Colonic mucosa (tissue), 4 donors: ENCODE measurements at places on chromosomes 7 and 10. TPM values are rescaled to one million over a fixed set of nuclear protein-coding genes. Genes with fewer than 3 reads are reported as not detected.

DNA sequence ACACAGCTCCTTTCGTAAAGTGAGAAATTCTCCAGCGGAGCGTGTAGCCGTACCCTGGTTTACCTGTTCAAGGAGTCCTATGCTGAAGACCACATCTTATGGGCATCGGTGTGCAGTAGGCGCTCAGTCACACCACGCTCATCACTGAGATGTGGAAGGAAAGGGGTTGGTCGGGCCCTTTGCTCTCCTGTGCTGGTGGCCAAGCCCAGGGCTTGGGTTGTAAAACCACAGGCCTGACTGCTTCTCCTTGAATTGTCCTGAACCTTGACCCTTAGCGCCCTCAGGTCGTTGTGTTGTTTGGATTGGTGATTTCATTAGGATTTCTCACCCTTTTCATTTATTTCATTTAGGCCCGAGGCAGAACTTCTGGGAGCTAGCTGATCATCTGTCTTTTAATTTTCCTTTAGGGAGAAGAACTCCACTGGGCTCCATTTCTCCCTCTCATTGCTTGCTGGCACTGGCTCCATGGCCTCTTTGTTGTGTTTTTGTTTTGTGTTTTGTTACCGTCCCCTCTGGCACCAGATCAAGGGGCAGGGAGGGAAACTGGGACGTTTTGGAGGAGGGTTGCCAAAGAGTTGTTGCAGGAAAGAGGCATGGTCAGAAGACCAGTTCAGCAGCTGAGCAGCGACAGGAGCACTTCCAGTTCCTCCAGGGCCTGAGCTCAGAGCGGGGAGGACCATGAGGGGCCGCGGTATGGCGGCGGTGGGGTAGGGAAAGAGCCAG, 511.4 kb upstream of the GALNT17 start:
- no peaks in the 10 kb centered on the region for H3K36me3 ChIP-seq
- no peak overlapping the region for H3K27ac ChIP-seq
- H3K4me1 ChIP-seq = peaks cover 4% of the 10 kb centered on the region
- no peak overlapping the region for H3K4me3 ChIP-seq
- no peaks in the 10 kb centered on the region for H3K27me3 ChIP-seq
- DNase-seq = no peak

DNA sequence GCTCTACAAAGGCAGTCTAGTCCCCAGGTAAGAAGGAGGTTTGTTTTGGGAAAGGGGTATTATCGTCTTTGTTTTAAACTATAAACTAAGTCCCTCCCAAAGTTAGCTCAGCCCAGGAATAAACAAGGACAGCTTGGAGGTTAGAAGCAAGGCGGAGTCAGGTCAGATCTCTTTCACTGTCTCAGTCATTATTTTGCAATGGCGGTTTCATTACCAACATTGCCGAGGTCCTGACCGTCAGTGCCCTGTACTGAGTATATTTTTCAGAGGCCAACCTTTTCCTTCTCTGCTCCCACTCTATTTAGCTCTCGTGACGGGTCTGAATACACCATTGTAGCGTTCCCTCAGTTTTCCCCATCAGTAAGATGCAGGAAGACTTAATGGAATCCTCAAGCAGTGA, 184.5 kb downstream of the PRKCQ start:
- no peaks in the 10 kb centered on the region for H3K27me3 ChIP-seq
- no peak for DNase-seq
- H3K27ac ChIP-seq = no peak overlapping the region
- peaks cover 3% of the 10 kb centered on the region for H3K4me1 ChIP-seq
- H3K36me3 ChIP-seq = no peaks in the 10 kb centered on the region

DNA sequence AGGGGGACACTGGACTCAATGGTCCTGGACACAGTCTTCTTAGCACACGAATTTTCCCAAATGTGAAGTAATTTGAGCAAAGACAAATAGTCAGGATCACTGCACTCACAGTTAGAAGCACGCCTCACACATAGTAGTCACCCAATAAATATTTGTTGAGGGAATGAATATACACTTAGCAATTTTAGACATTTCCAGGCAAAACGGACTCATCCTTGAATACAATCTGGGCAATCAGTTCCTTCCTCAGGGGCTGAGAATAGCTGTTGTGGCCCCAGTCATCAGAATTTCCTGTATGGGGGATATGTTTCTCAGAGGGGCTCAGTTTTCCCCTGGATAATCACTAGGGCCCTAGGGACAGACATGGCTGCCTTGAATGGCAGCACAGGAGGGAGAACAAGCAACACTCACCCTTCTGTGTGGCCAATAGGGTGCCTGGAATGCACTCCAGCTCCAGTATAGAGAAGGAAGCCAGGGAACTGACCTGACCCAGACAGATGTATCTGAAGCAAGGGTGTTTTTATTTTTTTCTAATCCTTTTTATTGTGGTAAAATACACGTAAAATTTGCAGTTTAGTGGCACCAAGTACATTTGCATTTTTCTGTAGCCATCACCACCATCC, 282.7 kb upstream of the ZNF32 start:
- no peak overlapping the region for H3K4me3 ChIP-seq
- no peaks in the 10 kb centered on the region for H3K27me3 ChIP-seq
- no peaks in the 10 kb centered on the region for H3K4me1 ChIP-seq
- H3K27ac ChIP-seq = no peak overlapping the region
- no peaks in the 10 kb centered on the region for H3K36me3 ChIP-seq

DNA sequence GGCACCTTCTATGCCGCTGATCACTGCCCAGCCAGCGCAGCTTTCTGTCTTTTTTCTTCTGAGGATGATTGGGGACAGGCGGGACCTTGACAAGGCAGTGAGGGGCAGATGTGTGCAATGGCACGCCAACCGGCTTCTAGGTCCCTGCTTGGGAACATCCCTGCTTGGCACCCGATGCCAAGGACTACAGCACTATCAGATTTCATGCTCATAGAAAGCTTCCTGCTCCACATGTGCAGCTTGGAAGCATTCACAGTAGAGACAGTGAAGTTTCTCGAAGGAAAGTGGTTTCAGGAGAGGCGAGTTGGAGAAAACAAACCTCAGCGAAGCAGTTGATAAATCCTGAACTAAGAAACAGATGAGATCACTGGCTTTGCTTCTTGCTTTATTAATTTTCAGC, 267.5 kb upstream of the HABP2 start:
- H3K27ac ChIP-seq = no peak overlapping the region
- no peak overlapping the region for H3K4me3 ChIP-seq
- no peaks in the 10 kb centered on the region for H3K4me1 ChIP-seq
- no peaks in the 10 kb centered on the region for H3K36me3 ChIP-seq
- DNase-seq = no peak

Gene ARHGEF35
- total RNA-seq = 14.0 TPM

Gene C10orf53
- not detected for total RNA-seq

DNA sequence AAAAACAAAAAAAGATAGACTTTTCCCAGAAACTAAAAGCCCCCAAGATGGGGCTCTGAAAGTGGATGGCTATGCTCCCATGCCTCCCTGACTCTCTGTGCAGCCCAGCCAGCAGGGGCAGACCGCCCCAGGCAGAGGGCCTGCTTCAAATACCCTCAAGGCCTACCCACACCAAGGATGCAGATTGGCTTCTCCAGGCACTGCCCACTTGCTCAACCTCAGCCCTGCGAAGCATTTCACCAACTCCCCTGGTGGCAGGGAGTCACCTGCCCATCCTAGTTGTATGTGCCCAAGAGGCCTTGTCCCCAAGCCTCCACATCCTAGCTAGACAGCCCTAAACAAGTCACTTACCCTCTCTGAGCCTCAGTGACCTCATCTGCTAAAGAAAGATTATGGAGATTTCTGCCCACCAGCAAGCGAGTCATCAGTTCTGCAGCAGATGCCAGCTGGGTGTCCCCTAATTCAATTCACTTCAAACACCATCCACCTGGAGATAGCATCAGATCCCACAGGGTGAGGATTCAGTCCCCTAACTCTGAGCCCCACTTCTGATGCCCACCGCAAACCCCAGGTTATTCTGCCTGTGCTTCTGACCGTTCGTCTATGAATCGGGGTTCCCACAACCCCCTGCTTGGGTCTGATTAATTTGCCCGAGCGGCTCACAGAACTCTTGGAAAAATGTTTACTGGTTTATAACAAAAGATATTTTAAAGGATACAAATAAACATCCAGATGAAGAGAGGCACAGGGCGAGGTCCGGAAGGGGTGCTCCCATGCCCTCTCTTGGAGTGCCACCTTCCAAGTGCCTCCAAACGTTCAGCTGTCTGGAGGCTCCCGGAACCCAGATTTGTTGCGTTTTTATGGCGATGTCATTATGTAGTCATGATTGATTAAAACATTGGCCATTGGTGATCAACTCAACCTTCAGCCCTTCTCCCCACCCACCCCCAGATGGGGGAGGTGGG, 18.6 kb upstream of the ZMIZ1 start:
- no peak overlapping the region for H3K4me3 ChIP-seq
- H3K27me3 ChIP-seq = no peaks in the 10 kb centered on the region
- peak; percentile 19 for DNase-seq
- H3K27ac ChIP-seq = peak overlapping the region; percentile 54

GRCh38 chr7:38478404-38478803, 152.8 kb downstream of the AMPH start:
- H3K4me1 ChIP-seq = no peaks in the 10 kb centered on the region
- no peak overlapping the region for H3K27ac ChIP-seq
- no peaks in the 10 kb centered on the region for H3K36me3 ChIP-seq
- no peak for DNase-seq
- no peaks in the 10 kb centered on the region for H3K27me3 ChIP-seq
